ENCODE measurements at places on chromosomes 1 and 21.

DNA sequence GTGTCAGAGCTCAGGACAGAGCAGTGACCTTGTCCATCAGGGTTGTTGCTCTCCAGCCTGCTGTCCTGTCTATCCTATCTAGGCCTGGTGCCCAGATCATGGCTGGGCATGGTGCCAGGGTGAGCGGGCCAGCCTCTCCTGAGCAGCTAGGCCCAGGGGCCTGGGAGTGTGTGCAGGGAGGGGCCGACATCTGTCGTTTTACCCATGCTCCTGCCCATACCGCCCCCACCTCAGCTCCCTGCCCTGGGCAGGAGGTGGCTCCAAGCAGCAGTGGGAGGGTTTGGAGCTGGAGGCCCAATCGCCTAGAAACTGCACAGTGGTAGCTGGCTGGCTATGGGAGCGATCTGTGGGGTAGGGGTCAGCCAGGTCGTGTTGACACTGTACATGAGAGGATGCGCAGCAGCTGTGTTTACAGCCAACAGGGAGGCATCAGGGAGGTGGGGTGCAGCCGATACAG is 6.5 kb downstream of the INSRR start:
- DNase-seq: no peak

GRCh38 chr1:102531036-102531435 is 534.3 kb upstream of the OLFM3 start:
- DNase-seq: no peak

DNA sequence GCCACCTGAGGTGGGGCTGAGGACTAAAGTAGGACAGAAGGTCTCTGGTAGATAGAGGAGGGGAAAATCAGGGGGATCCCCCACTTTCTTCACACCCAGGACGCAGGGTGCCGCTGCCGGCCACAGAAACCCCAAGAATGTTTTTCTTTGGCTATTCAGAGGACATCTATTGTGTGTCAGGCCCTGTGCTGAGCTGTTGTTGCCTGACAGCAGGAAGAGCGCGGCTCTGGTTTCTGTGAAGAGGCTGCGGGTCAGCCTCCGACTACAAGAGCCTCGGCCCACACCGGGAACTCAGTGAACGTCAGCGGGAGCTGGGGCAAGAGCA is 407 bp upstream of the PIGV start:
- DNase-seq: peak; percentile 47

DNA sequence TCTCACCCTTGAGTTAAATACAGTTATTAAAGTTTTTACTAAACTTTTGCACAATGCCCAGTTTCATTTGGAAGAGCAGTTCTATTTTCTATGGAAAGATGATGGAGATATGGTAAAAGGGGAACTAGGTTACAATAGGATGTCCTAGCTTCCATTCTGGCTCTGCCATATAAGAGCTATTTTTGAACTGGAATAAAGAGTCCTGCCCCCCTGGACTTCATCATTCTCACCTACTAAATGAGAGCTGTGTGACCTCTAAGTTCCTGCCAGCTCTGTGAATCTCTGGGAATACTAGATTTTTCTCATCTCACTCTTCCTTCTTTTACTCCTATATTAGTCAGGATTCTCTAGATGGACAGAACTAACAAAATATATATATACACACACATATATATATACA is 106.3 kb downstream of the PRRX1 start:
- DNase-seq: no peak

- no peak for DNase-seq
These were observed 162.3 kb upstream of the ADAMTS5 start for GRCh38 chr21:27129215-27129614.

- no peak for DNase-seq
These were observed 35.2 kb upstream of the MUTYH start for GRCh38 chr1:45375104-45376090.

DNA sequence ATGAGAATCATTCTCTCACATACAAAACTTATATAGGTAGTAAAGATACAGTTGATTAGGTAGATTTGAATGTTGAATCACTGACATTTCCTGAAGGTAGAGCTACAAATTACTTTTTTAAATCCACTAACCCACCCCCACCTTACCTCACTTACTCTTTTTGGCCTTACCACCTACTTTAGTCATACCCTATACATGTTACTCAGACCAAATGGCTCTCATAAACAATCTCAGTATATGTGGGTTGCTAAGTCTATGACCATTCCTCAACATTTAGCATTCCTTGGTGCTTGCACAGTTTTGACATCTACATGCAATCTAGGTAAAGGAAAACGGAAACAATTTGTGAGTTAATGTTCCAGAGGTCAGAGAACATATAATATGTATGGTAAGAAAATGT is 26.3 kb downstream of the SYDE2 start:
- no peak for DNase-seq

DNA sequence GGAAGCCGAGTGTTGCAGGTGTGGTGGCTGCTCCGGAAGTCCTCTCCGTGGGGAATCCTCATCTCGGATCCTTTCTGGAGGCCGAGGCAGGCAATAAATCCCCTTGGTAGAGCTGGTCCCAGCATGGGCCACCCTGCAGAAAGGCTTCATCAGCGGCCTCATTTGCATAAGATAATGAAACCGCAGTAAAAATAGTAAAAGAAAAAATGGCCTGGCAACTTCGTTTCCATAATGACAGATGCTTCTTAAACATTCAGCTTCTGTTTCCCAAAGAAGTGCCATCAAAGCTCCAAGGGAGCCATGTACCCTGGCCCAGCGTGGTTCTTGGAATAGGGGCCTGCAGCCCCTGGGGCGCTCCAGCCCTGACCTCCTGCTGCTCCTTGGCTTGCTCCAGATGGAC is 244.1 kb downstream of the GRIK3 start:
- no peak for DNase-seq

- DNase-seq: no peak
These were observed 28.2 kb upstream of the SLC30A1 start for GRCh38 chr1:211606914-211607753.

DNA sequence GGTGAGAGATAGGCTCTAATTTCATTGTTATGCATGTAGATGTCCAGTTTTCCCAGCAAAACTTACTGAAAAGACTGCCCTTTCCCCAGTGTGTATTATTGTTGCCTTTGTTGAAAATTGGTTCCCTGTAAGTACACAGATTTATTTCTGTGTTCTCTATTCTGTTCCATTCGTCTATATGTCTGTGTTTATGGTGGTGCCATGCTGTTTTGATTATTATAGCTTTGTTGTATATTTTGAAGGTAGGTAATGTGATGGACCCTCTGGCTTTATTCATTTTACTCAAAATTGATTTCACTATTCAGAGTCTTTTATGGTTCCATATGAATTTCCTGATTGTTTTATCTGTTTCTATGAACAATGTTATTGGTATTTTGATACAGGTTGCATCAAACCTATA is 375.8 kb upstream of the VAMP3 start:
- no peak for DNase-seq

- DNase-seq: peak; percentile 62
These were observed 21.7 kb downstream of the TMEM53 start for GRCh38 chr1:44652445-44653106.
